Activated CD8-positive, alpha-beta memory T cell treated with anti-CD3 and anti-CD28 coated beads for 1 hour (primary cell): ENCODE measurements at places on chromosomes 3 and 15.

DNA sequence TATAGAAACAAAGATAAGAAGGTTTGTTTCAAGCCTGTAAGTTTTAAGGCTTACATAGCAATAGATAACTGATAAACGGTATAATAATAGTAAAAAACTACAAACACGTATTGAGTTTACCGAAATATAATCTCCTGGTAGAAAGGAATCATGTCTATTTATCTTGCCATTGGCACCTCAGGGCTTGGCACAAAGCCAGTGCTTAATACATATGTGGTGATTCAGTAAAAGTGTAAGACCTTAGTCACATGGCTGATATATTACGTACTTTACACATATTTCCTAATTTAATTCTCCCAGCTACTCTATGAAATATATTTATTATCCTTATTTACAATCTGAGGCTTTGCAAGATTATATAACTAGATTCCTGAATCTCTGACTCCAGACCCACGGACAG is 32.0 kb upstream of the SLCO3A1 start:
- DNase-seq, result no peak

DNA sequence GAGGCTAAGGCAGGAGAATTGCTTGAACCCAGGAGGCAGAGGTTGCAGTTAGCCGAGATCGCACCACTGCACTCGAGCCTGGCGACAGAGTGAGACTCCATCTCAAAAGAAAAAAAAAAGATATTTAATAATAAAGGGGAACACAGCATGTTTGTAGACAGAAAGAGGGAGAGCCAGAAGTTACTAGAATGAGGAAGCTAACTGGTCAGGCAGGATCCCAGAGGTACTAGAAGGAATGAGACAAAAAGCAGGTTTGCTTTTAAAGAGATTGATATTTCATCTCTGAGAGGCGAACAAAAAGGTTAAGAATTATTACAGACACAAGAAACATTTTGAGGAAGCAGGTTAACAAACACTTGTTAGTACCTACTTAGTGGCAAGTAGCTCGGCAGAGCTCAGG is 9.2 kb downstream of the CD200R1 start:
- DNase-seq, result no peak

DNA sequence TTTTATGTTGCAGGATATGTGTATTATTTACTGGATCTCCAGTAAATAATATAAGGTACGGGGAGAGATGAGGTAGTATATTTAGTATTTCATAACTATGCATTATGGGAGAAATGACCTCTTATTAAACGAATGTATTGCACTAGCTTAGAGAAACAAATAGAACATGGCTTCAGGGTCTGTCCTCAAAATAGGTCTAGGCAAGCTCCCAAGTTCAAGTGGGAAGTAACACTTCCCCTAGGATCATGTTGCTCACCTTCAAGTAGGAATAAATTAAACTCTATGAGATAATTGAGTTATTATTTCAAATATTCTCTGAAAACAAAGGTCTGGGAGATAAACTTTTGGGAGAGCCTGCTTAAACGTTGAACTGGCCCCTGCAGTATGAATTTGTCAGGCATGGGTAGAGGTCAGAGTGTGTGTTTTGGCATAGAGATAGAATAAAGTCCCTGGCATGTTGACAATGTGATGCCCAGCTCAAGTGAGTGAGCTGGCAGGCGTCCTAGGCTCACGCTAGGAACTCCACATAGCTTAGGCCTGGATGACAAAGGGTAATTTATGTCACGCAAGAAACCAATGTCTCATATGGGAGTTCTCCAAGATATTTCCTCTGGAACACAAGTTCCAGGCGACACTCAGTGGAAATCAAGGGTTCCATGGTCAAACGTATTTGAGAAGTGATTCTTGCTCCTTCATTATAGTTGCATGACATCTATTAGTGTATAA is 236.8 kb downstream of the CACNA2D3 start:
- no peak for DNase-seq

- no peak for DNase-seq
These were observed 135.1 kb upstream of the RASGRP1 start for GRCh38 chr15:38699633-38700230.

DNA sequence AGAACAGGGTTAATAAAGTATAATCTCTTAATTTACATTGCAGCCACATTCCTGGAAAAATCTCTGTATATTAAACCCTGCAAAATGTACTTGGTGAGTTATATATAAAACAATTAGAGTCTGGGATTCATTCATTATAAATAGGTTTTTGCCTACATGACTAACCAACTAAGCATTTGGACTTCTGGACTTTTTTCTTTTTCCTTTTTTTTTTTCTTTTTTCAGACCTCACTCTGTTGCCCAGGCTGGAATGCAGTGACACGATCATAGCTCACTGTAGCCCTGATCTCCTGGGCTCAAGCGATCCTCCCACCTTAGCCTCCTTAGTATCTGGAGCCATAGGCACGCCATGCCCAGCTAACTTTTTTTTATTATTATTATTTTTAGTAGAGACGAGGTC is 4.5 kb downstream of the DNAJC13 start:
- DNase-seq, result no peak

DNA sequence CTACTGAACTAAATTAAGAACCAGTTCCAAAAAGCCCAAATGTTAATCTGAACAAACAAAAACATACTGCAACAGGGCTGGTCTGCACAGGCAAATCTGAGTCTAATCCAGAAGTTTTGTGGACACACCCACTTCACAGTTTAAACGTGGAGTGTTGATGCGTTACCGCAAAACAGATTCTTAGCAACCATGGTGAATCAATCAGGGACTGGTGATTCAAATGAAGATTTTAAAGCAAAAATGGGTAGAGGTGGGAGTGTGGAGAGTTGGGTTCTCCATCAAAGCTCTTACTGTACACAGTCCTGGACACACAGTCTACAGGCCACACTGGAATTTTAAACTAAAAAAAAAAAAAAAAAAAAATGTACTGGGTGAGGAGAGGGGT is 5.2 kb downstream of the ANXA2 start:
- DNase-seq, result no peak

- no peak for DNase-seq
These were observed 87.7 kb downstream of the MEGF11 start for GRCh38 chr15:66165856-66166255.

DNA sequence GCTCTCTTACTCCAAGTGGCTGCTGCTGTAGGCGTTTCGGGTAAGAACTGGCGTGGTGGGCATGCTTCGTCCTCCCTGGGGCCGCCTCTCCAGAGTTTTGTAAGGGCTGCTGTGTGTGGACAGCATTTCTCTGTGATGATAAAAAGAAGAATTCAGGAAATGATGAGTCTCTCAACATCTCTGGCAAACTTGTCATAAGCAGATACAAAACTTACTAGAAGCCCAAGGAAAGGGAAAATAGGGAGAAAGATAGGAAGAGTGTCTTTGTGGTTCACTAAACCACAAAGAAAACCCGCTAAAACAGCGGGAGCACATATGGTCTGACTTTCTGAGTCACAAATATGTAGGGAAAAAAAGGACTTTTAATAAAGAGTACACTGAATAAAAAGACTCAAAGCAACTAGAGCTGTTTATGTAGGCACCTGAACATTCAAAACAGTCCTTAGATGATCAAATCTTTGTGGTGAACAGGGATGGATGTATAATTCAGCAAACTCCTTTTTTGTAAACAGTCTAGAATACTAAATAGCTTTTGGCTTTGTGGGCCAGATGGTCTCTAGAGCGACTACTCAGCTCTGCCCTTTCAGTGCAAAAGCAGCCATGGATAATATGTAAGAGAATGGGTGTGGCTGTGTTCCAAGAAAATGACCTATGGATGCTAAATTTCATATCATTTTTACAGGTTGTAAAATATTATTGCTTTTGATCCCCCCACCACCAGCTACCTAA is 60.4 kb upstream of the LMOD3 start:
- DNase-seq, result no peak

DNA sequence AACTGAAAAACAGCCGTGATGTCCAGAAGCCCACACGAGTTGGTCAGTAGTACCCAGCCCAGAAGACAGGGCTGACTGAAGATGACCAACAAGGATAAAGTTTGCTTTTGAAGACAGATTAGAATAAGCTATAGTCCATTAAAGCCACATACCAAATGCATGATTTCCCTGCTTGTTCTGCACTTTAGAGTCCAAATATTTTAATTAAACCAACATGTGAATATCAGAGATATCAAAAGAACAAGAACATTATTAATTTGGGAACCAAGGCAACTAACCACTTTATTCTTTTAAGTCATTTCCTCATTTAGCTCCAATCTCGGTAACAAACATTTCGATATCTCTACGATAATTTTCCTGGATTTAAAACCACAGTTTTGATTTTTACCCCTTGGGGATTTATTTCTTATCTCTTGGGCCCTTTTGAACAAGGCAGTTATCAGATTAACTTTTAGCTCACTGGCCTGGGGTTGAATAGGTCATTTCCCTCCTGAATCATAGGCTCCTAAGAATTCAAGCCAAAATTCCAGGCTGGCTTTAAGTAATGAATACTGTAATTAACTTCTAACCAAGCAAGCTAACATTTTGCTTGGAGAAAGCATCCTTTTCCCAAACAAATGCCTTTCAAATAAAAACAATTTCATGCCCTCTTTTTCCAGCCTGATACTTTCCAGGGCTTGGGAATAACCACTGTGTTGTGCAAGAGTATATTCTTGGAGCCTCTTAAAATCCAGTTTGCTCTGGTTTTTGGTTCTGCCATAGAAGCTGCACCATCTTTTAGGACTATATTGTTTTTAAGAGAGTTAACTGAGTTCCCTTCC is 102.9 kb upstream of the NR2E3 start:
- no peak for DNase-seq

DNA sequence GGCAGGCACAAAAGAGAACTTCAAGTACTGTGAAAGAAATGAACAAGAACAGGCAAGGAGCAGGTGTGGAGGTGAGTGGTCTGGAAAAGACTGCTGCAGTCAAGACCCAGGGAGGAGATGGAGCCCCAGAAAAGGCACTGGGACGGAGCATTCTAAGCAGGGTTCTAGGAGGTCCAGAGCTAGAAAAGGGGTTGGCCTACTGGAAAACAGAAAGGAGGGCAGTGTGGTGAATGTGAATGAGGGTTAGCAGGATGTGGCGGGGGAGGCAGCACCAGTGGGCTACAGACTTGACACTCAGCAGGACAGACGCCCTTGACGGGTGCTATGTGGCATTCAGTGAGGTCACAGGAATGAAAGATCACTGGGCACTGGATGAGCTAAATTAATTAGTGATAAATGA is 75.7 kb downstream of the SENP2 start:
- no peak for DNase-seq

DNA sequence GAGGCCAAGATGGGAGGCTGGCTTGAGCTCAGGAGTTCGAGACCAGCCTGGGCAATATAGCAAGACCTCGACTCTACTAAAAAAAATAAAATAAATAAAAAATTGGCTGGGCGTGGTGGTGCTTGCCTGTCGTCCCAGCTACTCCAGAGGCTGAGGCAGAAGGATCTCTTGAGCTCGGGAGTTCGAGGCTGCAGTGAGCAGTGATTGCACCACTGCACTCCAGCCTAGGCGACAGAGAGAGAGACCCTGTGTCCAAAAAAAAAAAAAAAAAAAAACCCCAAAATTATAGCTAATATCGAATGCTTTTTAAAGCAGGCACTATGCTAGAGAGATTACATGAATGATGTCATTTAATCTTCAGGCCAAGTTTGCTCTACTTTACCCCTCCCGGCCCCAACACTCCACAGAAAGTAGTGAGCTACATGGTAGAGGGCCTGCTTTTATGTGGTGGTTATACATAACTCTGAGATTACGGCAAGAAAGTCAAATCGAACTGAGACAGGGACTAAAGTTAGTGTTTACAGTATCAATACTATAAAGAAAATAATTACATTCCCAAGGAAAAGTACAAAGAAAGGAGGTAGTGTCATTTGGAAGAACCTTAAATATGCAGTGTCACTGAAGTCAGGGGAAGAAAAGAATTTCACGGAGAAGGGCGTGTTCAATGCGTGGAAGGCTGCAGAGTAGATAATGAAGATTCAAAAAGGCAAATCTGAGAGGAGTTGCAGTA is 1.1 kb downstream of the ADPGK start:
- no peak for DNase-seq

DNA sequence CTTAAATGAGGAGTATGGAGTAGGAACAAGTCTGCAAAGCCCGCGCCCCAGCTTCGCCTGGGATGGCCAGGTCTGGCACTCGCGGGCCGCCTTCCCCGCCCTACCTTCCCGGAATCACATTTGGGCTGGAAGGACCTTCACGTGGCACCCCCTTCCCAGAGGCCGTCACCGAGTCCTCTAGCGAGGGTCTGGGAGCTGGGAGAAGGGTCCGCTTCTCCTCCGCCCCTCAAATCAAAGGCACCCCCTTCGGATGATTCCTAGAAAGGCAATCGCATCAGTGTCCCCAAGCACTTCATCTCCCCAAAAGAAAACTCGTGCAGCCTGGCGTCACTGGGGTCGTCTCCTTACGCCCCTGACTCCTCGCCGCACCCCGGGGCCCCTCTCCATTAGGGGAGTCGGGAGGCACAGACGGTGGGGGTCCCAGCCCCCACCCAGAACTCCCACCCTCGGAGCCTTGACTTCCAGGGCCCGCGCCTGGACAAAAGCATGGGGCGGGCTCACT is 380 bp downstream of the MYLK start:
- no peak for DNase-seq

DNA sequence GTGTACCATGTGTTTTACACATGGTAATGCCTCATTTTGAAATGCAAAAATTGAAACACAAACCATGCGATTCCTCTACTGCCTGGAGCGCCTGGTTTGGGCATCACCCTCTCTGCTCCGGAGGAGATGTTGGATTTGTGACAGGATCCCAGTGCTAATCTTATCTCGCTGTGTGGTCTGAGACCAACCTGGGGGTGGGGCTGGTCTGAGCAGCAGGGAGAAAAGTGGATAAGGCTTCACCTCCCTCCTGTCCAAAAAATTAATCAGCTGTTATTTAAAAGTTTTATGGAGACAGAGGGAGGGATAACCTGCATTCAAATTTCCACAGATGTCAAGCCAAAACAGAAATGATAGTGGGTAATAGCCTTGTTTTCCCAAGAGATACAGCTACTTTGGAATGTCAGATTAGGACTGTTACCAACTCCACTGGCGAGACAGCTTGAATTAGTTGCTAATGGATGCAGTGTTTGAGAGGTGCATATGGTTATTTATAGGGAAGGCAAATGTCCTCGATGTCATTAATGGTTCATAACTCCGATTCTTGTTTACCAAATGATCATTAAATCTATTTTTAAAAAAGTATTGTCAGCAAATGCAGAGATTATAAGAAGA is 54.0 kb upstream of the SKOR1 start:
- no peak for DNase-seq

DNA sequence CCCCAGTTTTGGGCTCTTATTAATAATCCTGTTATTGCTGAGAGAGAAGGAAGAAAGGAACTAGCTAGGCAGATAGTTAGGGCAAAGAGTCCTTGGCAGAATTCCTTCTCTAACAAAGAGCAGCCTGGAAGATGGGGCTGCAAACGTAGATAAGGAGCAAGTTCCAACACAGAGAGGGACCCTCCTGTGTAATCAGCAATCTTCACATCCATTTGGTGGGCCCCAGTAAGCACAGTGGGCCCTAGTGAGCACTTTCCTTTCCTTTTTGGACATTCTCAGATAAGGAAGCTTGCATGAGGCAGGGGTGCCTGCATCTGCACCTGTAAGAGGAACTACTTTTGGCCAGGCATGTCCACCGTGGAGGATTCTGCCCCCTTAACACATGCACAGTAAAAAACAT is 119.6 kb upstream of the SGO1 start:
- no peak for DNase-seq
